Effector memory CD4-positive, alpha-beta T cell (primary cell): ENCODE measurements at places on chromosomes 4 and X.

GRCh38 chr4:175946472-175947116, 119.0 kb upstream of the WDR17 start:
- DNase-seq, result no peak

- no peak for DNase-seq
These were observed 5.5 kb downstream of the CLCN3 start for GRCh38 chr4:169625886-169626285.

DNA sequence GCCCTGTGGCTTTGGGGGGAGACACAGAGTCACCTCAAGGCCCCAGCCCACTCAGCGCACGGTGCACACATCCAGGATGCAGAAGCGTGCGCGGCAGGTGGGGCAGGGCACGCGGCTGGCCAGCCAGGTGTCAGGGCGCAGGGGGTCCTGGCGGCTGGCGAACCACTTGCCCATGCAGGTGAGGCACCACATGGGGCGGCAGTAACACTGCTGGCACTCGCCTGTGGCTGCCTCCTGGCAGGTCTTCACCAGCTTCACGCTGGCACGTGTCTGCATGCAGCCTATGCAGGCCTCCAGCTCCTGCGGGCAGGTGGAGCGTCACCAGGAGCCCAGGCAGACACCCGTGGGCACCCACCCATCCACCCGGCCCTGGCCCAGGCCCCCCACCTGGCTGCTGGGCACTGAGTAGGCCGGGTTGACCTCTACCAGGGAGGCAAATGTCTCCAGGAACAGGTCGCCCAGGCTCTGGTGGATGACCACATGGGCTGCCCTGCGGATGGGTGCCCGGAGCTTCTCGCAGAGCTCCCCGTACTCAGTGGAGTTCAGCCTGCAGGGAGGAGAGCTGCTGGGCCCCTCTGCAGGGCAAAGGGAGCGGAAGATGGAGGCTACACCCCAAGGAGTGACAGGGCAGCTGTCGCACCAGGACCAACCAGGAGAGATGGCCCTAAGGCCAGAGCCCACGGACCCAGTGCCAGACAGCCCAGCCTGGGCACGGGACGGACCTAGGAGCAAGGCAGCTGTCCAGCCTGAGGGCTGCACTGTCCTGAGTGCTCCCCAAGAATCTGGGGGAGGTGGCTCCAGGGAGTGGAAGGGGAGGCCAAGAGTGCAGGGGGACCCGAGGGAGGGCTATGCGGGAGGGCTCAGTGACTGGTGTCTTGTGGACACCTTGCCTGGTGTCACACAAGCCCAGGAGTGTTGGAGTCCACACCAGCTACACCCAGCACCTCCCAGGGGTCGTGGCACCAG, 3.7 kb downstream of the TMEM129 start:
- DNase-seq, result no peak

- no peak for DNase-seq
These were observed 52.4 kb downstream of the USP46 start for GRCh38 chr4:52606726-52607125.

GRCh38 chrX:110541266-110541665, 182.6 kb downstream of the RTL9 start:
- no peak for DNase-seq

- DNase-seq, result no peak
These were observed 124.2 kb downstream of the C4orf51 start for GRCh38 chr4:145804116-145804515.

- DNase-seq, result no peak
These were observed 15.8 kb upstream of the SRD5A3 start for GRCh38 chr4:55330241-55330640.

DNA sequence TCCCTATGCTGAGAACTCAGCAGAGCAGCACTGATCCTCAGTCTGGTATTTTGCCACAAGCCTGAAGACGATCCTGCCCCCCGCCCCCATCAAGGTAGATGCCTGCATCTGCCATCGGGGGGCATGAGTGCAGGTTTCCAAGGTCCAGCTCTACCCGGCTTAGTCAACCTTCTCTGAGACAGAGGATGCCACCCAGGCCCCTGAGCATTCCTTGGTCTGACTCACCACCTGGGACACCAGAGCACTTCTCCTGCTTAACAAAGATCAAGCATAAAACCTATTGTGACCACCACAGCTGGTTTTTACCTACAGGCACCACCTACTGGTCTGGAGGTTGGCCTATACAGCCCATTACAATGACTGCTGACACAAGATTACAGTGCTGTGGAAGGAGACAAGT, 1168.1 kb downstream of the PCDH19 start:
- no peak for DNase-seq

DNA sequence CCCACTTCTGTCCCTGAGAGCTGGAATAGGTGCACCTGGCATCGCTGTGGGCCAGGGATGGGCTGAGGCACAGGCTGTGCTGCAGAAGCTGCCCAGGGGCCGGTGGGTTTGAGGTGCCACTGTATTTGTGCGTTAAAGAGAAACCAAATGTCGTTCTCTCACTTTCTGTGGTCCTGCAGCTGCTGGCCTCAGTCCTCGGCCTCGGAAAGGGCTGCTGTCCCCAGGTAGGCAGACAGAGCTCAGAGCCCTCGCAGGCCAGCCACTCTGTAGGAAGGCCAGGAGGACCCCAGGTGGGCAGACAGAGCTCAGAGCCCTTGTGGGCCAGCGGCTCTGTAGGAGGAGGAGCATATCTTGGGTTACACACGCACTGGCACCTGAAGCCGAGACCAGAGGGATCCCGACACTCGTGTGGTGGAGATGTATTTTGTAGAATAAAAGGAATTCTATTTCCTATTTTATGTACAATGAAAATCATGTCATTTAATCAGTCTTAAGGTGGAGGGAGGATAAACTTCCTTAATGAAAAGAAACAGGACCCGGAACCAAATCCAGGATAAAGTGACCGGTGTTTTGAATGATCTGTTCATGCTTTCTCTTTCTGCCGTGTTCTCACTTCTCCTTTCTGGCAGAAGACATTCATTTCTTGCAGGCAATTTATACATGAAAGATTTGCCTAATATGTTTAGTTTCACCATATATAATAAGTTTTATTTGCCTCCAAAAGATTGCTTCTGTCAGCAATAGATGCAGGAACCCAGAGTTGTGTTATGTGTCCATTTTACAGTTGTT, 54.4 kb upstream of the HGFAC start:
- DNase-seq, result no peak

GRCh38 chrX:79288733-79289132, 78.4 kb downstream of the ITM2A start:
- DNase-seq, result no peak

GRCh38 chr4:101693842-101694398, 96.6 kb upstream of the BANK1 start:
- no peak for DNase-seq

DNA sequence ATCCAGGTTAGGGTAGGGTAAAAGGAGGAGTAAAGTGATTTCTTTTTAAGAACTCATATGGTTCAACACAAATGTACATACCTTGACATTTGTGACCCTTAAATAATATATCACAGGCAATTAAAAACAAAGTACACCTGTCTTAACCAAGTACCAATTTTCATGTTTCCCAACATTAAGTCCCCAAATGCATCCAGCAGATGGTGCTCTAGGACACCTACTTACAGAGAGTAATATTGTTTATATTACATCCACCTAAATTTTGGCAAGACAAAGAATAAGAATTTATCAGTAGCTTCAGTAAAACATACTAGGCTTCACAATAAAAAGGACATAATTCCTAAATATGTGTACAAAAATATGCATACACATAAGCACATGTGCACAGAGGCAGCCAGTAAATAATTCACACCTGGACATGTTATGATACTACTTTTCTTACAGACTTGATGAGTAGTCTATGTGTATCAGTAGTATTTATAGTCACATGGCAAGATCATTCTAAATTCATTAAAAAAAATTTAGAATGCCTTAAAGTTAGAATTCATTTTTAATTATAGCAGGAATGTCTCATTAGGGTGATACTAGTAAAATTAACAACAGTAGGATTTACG, 219.7 kb downstream of the DCLK2 start:
- no peak for DNase-seq

DNA sequence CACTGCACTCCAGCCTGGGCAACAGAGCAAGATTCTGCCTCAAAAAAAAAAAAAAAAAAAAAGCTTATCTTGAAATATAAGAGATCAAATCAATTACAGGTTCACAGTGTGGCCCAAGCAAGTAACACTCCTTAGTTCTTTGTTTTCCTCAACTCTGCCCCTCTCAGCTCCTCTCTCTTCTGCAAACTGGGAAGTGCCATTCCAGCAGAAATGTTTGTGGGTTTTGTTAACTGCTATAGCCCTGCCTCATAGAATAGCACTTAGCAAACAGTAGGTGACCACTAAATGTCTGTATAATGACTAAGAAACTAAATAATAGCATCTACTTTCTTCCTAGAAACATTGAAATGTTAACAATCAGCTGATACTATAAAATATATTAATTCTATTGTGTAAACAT, 160.0 kb upstream of the NAP1L5 start:
- DNase-seq, result no peak

DNA sequence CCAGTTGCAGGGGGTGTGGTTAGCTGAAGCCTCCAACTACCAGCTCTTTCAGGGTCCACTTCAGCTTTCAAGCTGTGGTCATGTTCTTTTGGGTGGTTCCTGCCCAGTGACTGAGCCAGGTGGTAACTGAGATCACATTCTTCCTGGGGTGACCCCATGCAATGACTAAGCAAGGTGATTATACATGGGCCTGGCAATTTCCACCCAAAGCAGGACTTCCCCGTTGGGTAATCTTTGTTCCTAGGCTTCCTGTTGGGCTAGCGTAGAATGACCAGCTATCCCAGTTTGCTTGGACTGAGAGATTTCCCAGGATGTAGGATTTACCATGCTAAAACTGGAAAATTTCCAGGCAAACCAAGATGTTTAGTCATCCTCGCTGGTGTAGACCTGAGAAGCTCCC, 18.4 kb upstream of the MAGEB17 start:
- DNase-seq, result no peak

DNA sequence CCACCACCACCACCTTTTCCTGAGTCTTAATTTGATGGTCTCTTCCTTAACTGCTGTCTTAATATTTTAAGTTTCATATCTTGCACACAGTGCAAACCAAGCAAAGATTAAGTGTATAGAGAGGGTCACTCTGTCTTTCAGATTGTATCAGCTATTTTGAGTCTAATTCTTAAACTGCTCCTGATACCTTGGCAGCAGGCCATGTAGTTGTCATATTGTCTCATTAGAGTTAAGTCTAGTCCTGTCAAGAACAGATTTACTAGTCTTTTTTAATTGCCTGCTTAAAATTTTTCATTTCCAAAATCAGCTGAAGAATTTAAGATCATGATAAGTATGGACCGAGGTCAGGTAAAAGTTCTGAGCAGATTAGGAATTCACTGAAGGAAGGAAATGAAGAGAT, 51.5 kb downstream of the FHIP1A start:
- no peak for DNase-seq

GRCh38 chr4:27429364-27429871, 568.8 kb downstream of the STIM2 start:
- DNase-seq, result no peak

DNA sequence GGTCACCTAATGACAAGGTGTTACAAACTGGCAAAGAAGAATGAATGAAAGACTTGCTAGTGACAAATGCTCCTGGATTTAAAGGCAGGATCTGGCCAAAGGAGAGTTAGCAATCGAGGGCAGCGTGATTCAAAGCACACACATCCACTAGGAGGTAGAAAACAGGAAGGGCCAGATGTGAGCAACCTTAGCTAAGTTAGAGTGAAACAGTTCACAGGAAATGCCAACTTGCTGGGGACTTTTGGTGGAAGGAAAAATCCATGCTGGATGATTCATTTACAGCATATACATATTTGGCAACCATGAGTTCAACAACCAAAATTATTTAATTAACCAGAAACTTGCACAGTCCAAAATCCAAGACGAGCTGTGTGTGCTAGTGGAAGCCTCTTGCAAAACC, 276.9 kb downstream of the PTTG2 start:
- DNase-seq, result no peak

DNA sequence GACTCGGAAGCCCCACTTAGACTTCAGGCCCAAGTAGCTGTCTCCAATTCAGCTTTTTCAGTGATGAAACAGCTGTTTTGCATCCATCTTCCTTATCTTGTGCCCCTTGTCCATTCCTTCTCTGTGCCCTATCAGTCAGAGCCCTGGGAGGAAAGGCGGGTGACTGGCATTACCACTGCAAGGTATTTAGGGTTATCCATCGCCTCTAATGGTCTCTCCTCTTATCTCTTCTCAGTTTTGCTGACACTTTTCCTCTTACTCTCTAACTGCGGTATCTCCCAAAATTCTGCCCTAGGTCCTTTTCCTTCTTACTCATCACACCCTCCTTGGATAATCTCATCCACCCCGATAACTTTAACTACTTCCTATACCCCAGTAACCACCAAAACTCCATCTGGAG, 13.7 kb downstream of the GAB3 start:
- no peak for DNase-seq

- DNase-seq, result no peak
These were observed 114.0 kb upstream of the INPP4B start for GRCh38 chr4:142960126-142960525.

DNA sequence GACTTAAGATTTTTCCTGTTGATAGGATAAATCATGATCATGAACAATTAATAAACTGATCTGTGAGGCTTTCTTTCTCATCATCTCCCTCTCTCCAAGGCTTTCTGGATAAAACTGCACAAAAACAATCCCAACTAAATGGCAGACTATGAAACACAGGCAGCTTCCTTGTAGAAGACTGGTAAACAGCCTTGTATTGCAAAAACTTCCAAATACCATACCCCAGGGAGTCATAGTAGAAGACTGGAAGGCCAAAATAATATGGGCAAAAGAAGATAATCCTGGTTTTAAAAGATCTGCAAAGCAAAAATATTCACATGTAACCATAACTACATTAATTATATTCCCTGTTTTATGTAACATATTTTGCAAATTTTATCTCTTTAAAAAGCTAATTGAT, 113.0 kb downstream of the ANAPC10 start:
- DNase-seq, result no peak

DNA sequence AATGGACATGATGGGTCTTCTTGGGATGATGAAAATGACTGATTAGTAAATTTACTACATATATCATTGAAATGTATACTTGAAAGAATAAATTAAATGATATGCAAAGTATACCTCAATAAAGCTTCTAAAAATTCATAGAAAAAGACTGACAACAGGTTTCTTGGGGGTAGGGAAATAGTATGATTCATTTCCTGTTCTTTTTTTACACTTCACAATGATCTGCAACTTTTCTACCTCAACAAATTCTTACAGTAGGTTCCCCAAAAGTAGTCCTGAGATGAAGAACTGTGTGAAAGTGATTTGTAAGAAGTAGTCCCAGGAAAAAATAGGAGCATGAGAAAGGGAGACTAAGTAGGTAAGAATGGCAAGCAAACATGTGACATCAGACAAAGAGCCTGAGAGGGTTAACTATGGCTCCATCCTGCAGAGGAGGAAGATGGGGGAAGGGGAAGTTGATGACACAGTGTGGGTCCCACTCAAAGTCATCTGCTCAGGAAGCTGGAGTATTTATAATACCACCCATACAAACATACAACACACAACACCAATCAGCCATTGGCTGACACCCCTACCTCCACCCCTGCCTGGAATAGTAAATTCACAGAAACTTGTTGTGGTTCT, 73.9 kb downstream of the ARHGAP6 start:
- DNase-seq, result no peak

DNA sequence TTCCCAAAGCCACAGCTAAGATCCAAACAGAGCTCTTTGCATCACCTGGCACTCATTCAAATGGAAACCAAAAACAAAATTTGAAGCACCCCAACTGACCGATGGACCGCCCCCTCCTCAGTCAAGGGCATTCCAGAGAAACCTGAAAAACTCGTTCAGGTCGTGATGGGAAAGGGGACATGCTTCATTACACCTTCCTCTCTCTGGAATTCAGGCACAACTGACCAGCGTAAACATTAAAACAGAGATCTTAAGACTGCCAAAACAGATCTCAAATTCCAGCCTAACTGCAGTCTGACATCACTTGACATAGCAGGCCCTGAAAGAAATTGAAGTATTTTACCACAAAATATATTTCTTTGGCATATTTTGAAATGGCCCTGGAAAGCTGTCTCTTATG, 28.5 kb downstream of the PTTG2 start:
- DNase-seq, result no peak
